Neural progenitor cell (in vitro differentiated cells): ENCODE measurements at places on chromosomes 4 and X. TPM values are rescaled to one million over a fixed set of nuclear protein-coding genes. Genes with fewer than 3 reads are reported as not detected.

DNA sequence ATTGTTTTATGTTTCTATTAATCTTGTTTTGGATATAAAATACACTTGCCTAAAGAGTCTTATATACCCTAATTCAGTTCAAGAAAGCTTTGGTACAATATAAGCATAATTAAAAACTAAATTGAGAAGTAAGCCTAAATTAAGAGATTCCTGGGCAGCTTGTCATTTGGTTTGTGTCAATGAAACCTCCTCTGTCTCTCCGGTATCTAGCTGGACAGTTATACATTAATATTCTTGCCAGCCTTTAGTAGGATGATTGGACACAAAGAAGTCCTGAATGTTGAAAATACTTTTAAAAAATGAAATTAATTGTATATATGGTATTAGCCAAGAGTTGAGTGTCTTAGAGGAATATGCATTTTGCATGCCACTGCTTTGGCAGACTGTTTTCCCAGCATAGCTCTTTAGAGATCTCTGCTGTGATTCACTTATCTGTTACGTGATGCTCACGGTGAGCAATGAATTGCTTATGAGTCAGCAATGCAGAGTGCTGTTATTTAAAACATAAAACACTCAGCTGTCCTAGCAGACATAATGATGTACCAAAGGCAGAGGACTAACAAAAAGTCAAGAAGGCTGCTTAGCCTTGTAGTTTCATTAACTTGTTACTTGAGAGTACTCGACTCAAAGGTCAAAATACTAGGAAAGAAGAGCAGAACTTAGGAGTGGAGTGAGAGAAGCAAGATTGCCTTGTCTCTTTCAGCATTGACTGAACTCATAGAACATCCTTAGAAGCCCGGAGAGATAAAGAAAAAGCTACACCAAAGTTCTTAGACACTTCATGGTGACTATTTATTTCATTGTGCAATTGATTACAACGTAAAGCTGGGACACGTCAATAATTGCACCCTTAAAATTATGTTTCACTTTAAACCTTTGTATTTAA is 1296.1 kb upstream of the PCDH7 start:
- H3K36me3 ChIP-seq: no peaks in the 10 kb centered on the region
- H3K27me3 ChIP-seq: no peaks in the 10 kb centered on the region
- DNase-seq: no peak

GRCh38 chr4:87875191-87875590 is 42.4 kb downstream of the MEPE start:
- H3K4me3 ChIP-seq: no peak overlapping the region
- H3K27me3 ChIP-seq: no peaks in the 10 kb centered on the region
- no peak for DNase-seq
- H3K27ac ChIP-seq: no peak overlapping the region

DNA sequence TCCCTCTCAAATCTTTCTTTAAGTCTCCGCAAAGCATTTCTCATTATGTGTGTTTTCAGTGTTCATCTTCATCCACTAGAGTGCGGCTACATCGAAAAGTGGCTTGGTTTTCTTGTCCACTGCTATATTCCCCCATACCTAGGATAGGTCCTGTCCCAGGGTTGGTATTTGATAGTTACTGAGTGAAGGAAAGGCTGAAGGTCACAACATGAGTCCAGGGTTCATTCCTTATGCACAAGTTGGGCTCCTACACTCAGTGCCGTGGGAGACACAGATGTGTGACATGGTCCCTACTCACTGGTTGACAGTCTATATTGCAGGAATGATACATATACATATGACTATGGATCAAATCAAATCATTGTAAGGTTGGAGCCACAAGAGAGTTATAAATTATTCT is 55.4 kb upstream of the RELL1 start:
- no peaks in the 10 kb centered on the region for H3K27me3 ChIP-seq
- H3K4me1 ChIP-seq: no peaks in the 10 kb centered on the region
- H3K36me3 ChIP-seq: no peaks in the 10 kb centered on the region

DNA sequence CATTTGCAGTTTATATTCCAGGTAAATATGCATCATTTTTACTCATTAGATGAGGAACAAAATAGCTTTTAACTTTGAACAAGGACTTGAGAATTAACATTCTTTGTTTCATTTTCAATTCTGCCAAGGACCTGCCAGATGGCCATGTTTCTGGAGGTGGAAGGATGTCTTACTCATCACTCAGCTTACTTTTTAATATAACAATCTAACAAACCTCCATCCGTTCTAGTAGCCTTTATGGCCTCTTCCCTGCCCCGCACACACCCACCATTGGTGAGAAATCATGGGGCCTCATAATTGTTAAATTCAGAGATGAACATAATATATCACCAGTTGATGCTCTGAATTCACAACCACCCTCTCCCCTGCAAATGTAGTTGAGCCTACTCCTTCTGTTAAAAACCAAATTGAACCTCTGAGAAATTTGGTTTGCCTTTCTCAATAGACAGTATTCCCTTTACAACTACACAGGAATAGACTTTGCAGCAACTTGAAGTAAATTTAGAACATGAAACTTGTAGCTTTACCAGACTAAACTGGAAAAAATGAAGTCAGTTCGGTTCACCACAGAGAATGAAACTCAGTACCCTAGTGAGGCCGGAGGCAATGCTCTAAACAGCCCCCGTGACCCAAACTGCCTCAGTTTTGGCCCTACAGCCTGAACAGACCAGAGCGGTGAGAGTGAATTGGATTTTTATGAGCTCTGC is 50.1 kb upstream of the ACSL4 start:
- H3K4me1 ChIP-seq: no peaks in the 10 kb centered on the region
- no peak overlapping the region for H3K4me3 ChIP-seq
- no peak for DNase-seq
- no peaks in the 10 kb centered on the region for H3K36me3 ChIP-seq

DNA sequence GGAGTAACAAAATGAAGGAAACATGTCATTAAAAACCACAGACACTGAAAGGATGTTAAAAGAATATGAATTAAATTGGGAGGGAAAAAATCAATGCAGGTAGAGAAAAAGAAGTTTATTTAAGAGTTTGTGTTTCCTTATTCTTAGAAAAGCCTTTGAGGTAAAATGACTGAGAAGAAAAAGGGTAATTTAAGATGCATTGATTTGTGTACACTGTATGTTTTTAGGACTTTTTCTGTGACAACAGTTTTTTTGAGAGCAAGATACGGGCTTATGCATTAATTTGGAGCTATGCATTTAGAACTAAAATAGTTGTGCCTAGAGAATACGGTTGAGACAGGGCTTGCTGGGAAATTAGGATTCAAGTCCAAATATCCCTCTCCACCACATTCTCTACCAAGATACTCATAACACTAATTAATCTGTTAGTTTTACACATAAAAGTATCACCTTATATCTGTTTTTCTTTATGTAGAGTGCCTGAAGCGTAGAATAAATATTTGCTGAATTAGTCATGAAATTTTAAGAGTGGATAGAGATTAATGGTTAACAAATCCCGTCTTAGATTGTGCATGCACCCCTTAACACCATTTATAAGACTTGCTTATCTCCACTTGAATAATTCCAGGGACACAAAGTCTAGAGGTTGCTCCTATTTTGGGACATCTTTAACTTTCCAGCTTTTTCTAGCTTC is 232.5 kb downstream of the PCDH7 start:
- H3K36me3 ChIP-seq: no peaks in the 10 kb centered on the region
- no peaks in the 10 kb centered on the region for H3K27me3 ChIP-seq
- peaks cover 8% of the 10 kb centered on the region for H3K4me1 ChIP-seq
- no peak overlapping the region for H3K4me3 ChIP-seq

DNA sequence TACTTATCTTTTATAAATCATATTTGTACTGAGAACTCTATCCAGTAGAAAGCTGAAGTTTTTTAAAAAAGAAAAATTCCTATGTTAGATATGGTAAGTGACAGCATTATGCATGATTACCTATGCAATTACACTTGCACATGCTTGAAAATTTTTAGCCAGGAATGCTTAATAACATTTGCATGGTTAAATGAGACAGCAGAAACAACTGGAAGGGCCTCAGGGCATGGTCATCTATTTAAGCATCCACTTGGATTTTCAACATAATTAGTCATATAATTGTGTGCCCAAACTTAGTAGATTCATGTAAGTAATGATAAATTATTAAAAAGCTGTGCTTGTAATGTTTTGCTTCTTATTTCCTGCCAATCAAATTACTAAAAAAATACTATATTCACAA is 151.9 kb downstream of the TTC29 start:
- H3K4me1 ChIP-seq: no peaks in the 10 kb centered on the region
- no peak overlapping the region for H3K27ac ChIP-seq
- no peaks in the 10 kb centered on the region for H3K36me3 ChIP-seq
- DNase-seq: no peak

GRCh38 chr4:137608085-137608484 is 75.8 kb upstream of the PCDH18 start:
- H3K27ac ChIP-seq: no peak overlapping the region
- no peak overlapping the region for H3K4me3 ChIP-seq

DNA sequence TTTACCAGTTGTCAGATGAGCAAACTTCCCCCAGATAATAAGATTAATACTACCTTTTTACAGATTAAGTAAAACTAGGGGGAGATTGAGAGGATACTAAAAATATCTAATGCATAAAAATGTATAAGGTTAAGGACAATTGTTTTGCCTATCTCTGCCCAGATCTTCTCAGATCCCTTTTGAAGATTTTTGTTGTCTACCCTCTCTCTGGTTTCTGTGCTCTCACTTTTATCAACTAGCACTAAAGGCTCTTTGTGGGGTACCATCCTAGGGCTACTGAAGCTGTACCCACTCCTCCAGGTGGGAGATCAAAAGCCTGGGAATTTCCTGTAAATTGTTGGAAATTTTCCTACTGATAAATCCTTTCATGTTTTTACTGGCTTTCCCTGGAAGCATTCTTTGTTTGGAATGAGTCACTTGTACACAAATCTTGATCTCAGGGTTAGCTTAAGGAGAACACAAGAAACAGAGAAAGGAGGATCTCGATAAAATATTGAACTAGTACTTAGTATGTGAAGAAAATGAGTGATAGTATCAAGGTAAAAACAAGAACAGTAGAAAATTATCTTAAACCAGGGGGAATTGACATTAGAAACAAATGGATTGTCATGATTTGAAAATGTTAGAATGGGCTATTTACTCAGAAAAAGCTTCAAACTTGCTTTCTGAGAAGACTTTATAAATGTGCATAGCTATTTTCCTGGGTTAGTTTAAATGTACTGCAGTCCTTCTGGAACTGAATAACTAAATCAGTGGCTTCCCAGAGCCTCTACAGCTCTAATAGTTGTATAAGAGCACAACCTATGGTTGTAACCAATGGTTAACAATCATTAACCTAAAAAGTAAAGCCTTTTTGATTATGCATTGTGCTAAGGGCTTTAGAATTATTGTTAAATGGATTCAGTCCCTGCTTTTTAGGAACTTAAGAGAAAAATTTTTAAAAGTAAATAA is 679.9 kb upstream of the MAGEB2 start:
- H3K27me3 ChIP-seq: no peaks in the 10 kb centered on the region
- no peak for DNase-seq
- H3K4me1 ChIP-seq: no peaks in the 10 kb centered on the region
- no peak overlapping the region for H3K4me3 ChIP-seq
- no peaks in the 10 kb centered on the region for H3K36me3 ChIP-seq

- no peak for DNase-seq
- H3K4me1 ChIP-seq: no peaks in the 10 kb centered on the region
- H3K36me3 ChIP-seq: no peaks in the 10 kb centered on the region
- H3K4me3 ChIP-seq: no peak overlapping the region
These were observed 35.7 kb downstream of the ZNF518B start for GRCh38 chr4:10421344-10422055.

DNA sequence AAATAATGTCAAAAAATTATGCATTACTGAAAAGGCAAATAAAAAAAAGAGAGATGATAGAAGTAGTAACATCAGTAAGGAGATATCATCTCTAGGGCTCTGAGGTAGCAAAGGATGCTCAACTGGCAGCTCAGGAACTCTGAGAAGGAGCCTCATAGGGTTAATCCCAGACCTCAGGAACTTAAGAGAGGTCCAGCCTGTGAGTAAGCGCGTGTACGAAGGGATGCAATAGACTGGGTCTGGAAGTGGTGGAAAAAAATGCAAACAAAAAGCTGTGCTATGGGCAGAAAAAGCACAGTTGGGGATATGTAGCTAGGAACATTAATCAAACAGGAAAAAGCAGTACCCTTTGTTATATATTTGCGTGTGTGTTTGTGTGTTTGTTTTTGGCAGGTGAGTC is 282.0 kb downstream of the GALNTL6 start:
- no peak overlapping the region for H3K4me3 ChIP-seq
- no peaks in the 10 kb centered on the region for H3K36me3 ChIP-seq
- no peaks in the 10 kb centered on the region for H3K27me3 ChIP-seq
- DNase-seq: peak; percentile 8
- no peak overlapping the region for H3K27ac ChIP-seq

- H3K27me3 ChIP-seq: no peaks in the 10 kb centered on the region
- no peak overlapping the region for H3K27ac ChIP-seq
- no peak overlapping the region for H3K4me3 ChIP-seq
- DNase-seq: no peak
These were observed 763.0 kb upstream of the PCDH10 start for GRCh38 chr4:132386130-132386529.

GRCh38 chr4:40395166-40395900 is 60.2 kb downstream of the CHRNA9 start:
- no peaks in the 10 kb centered on the region for H3K36me3 ChIP-seq
- H3K27me3 ChIP-seq: no peaks in the 10 kb centered on the region
- H3K4me3 ChIP-seq: no peak overlapping the region
- peaks cover 17% of the 10 kb centered on the region for H3K4me1 ChIP-seq
- DNase-seq: no peak
- H3K27ac ChIP-seq: no peak overlapping the region

- no peaks in the 10 kb centered on the region for H3K36me3 ChIP-seq
- no peak overlapping the region for H3K4me3 ChIP-seq
- no peak overlapping the region for H3K27ac ChIP-seq
- H3K4me1 ChIP-seq: no peaks in the 10 kb centered on the region
These were observed 62.3 kb upstream of the LSM6 start for GRCh38 chr4:146113171-146113570.

GRCh38 chr4:1635464-1635863 is 48.6 kb downstream of the FAM53A start:
- DNase-seq: no peak
- H3K27me3 ChIP-seq: no peaks in the 10 kb centered on the region
- H3K4me1 ChIP-seq: no peaks in the 10 kb centered on the region
- no peak overlapping the region for H3K4me3 ChIP-seq

GRCh38 chr4:156939139-156939538 is 32.5 kb downstream of the PDGFC start:
- no peak for DNase-seq
- no peak overlapping the region for H3K4me3 ChIP-seq
- H3K36me3 ChIP-seq: no peaks in the 10 kb centered on the region
- H3K27me3 ChIP-seq: no peaks in the 10 kb centered on the region
- H3K4me1 ChIP-seq: peaks cover 9% of the 10 kb centered on the region

The ARMCX2 gene
- total RNA-seq: 105 and 121 TPM in 2 replicates

The PDGFC gene
- total RNA-seq: 2.5 and 4.7 TPM in 2 replicates

The COX7B2 gene
- total RNA-seq: not detected in 2 replicates

The DBET gene
- not detected in 2 replicates for total RNA-seq

The MID2 gene
- 1.2 and 3.8 TPM in 2 replicates for total RNA-seq

The CENPVL1 gene
- 0.56 and 2.0 TPM in 2 replicates for total RNA-seq

The NEXMIF gene
- total RNA-seq: 1.1 and 2.8 TPM in 2 replicates

The NEIL3 gene
- 21.3 and 26.3 TPM in 2 replicates for total RNA-seq
